Central memory CD4-positive, alpha-beta T cell (primary cell): ENCODE measurements at places on chromosomes 3 and 15.

- no peak for DNase-seq
Observed at GRCh38 chr3:9109568-9109914, 139.9 kb downstream of the SRGAP3 start.

GRCh38 chr15:99213187-99213811 lies 36.1 kb downstream of the TTC23 start:
- peak; percentile 15 for DNase-seq

- no peak for DNase-seq
Observed at GRCh38 chr3:197549261-197549885, 6.4 kb downstream of the BDH1 start.

DNA sequence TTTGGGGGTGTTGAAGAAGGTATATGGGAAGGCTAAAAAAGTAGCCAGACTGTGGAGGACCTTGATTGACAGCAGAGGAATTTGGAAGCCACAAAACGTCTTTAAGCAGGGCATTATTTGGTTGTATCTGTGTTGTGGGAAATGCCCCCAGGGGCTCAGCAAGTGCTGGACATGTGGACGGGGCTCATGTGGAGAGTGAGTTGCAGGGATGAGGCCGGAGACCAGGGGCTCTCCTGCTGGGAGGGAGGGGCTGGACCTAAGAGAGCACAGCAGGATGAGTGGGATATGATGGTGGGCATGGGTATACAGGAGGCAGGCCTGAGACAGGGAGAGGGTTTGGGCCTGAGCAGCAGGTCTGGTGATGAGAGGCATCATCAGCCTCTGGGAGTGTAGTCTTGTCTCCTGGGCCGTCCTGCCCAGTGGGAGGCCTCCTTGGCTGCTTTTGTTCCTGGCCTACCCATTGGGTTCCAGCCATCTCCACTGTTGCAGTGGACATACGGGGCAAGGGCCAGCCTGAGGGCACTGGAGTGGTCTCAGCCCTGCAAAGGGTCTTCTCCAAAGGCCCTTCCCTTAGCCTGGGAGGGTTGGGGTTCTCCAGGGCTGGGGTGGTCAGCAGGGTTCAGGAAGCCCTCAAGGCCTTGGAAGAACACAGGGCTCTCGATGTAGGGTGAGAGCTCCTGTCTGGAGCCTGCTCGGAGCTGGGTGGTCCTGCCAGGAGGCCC lies 27.5 kb downstream of the ACAD9 start:
- DNase-seq, result no peak

GRCh38 chr3:138256022-138256421 lies 68.9 kb downstream of the ARMC8 start:
- DNase-seq, result no peak

- DNase-seq, result no peak
Observed at GRCh38 chr15:70418943-70419342, 321.2 kb upstream of the TLE3 start.

DNA sequence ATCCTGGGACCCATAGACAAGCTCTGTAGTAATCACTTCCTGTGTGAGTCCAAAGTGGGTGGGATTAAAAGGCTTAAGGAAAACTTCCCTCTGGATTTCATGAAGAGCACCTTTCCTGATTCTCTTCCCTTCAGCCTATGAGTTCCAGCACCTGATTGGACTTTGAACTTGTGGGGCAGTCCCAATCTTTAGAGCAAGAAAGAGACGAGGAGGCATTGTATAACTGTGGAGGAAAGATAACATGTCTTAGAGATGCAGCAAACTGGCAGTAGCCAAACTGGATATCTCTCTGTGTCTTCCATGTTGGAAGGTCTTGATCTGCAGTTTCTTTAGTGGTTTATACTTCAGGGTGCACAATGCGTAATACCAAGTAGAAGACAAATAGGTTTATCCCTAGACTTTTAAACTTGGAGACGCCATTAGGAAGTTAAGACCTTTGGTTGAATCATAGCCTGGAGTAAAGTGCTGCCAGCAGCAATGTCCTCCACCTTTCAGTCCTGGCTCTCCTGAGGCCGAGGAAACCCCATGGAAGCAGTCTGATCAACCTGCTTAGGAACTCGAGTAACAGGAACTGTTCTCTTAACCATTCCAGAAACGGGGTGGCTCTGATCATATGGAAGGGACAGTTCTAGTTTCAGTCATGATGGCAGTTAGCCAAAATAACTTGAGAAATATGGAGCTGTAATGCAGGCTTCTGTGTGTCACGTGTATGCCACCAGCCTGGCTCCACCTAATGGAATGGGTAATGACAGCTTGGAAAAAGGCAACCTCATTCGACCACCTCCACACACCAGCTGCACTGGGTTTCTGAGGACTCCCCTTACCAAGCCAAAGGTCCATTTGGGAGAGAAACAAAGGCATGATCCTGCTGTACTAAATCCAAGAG lies 4.7 kb downstream of the EIF1B start:
- no peak for DNase-seq

GRCh38 chr15:44381236-44381635 lies 46.2 kb upstream of the CTDSPL2 start:
- DNase-seq, result no peak

GRCh38 chr3:129890891-129891290 lies 2.6 kb downstream of the TMCC1 start:
- DNase-seq, result no peak
